ENCODE measurements at places on chromosomes 2 and 18.

DNA sequence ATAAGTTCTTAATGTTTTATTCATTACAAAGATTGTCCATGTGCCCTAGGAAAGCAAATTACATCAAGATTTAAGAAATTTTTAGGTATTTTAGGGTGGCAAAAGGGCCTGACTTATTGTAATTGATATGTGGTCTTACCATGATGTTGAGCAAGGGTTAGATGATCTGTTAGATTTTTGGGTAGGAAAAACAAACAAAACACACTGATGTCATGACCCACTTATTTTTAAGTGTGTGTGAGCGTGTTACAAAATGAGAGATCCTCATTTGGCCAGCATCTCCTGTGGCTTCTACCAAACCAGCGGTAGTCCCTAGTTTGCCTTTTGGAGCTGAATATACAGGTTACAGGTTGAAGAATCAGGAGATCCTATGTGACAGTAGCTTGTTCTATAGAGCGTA, 89.8 kb upstream of the ITGB6 start:
- no peak for DNase-seq

GRCh38 chr2:181877181-181877664, 14.3 kb upstream of the ITPRID2 start:
- DNase-seq = no peak

DNA sequence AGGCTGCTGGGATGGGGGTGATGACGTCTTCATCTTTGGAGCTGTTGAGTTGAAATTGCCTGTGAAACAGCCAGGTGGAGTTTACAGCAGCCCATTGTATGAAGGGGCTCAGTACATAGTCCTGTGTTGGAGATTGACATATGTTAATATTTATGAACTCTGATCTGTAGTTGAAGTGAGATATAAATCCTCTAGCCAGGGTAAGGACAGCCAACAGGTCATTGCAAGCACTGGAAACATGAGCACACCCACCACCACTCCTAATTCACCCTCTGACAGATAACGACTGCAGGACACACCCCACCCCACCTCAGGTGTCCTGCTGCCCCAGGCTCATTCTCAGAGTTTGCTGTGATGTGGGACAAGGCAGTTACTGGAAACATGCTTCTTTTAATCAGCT, 112.4 kb upstream of the TRIB2 start:
- no peak for DNase-seq

- DNase-seq = no peak
Measured at GRCh38 chr2:230986520-230987136, 9.3 kb upstream of the SPATA3 start.

DNA sequence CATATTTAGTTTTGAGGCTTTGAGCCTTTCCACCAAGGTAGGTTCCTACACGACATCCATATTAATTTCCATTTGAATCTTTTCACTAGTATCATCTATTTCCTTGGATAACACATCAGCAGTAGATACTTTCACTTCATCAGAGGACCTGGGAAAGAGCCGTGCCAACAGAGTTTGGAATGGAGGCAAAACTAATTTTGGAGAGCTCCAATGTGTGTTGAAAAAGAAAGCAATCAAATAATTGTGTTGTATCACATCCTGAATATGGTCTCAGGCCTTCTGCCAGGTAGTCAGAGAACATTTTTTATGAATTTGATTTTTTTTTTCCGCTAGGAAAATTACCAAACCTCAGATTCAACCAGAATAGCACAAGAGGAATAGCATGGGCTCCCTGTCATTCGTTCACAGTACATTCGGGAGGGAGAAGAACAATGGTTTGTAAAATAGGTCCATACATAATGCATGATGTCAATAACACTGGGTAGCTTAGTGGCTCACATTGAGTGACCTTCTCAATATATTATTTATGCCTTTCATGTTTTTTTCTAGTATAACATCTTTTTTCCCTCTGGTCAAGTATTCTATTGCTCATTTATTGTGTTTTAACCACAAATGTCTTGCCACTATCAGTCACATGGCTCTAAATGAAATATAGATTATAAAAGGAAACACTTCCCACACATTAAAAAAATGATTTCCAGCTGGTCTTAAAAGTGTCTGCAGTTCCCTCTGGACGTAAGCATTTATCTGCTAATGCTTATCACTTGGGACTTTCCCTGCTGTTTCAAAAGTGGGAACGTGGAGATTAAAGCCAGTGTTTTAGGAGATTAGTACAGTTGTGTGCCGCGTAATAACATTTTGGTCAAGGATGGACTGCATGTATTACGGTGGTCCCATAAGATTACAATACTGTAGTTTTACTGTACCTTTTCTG, 68.6 kb upstream of the RAPH1 start:
- no peak for DNase-seq

- DNase-seq = no peak
Measured at GRCh38 chr2:149456285-149456684, 125.9 kb downstream of the LYPD6 start.

DNA sequence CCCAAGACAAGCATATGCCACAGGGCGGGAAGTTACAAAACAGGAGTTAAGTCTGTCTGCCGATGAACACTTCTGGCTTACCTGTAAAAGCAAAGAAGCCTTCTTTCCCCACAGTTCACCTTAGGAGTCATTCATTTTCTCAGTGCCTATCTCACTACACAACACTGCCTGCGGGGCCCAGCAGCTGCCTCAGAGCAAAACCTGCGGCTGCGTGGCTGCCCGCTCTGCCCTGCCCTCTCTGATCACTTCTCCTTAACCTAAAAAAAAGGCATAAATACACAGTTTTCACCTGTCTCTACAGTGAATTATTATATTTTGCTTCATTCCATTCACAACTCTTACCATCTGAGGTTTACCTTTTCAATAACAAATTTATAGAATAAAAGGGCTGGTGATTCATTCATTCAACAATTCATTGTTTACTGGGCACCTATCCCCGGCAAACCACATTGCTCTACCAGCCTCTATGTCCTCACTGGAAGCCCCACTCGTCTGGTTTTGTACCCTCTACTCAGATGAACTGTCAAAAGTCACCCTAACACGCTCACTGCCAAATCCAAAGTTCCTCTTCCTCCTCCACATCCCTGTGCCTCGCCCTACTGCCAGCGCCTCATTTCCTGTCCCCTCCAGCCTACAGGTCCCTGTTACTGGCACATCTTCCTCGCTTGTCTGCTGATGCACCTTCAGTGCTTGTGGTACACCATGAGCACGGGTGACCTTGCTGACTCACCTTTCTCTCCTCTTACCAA, 31.4 kb downstream of the AFG3L2 start:
- no peak for DNase-seq

DNA sequence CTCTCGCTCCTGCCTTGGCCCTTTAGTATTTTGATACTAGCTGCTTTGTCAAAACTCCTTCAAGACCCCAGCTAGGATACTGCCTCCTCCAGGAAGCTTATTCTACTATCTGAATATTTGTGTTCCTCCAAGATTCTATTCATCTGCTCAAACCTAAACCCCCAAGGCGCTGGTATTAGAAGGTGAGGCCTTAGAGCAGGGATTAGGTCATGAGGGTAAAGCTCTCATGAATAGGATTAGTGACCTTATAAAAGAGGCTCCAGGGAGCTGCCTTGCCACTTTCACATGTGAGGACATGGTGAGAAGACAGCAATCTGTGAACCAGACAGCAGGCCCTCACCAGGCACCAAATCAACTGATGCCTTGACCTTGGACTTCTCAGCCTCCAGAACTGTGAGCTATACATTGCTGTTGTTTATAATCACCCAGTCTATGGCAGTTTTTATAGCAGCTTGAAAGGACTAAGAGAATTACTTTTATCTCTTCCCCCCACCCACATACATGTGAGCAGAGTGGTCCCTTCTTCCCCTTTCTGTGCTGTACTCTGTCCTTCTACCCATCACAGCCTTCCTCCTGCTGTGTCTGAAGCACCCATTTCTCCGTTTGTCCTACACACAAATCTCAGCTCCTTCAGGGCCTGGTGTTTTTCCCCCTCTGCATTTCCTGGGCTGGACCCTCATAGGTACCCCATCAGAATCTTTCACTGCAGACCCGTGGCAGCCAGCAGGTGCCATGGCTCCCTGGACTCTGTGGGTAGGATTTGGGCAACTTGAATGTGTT, 54.5 kb downstream of the HS1BP3 start:
- no peak for DNase-seq

DNA sequence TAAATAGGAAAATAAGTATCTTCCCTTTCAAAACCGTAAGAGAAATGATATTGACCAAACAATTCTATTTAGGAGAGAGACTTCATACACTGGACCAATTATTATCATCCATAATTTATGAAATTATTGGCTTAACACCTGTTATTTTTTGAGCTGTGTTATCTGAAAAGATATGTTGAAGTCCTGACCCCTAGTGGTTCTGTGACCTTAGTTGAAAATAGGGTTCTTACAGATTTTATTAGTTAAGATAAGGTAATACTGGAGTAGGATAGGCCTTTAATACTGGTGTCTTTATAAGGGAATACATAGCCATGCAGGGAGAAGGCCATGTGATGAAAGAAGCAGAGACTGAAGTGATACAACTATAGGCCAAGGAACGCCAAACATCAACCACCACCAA, 659.6 kb downstream of the DCC start:
- no peak for DNase-seq

DNA sequence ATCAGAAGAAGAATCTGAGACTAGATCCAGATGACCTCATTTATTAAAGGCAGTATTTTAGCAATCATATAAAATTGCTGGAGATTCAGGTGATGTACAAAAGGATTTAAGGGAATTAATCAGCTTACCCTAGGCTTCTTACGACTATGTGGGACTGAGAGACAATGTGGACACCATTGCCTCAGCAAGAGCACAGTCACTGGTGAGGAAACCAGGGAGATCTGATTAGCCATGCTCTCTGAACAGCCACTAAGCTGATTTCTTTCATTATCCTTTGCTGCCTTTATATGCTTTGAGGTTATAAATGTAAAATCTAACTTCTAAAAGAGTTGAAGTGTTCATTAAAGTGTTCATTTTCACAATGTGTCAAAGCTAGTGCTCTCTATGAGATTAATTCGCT, 22.7 kb upstream of the GULP1 start:
- no peak for DNase-seq

DNA sequence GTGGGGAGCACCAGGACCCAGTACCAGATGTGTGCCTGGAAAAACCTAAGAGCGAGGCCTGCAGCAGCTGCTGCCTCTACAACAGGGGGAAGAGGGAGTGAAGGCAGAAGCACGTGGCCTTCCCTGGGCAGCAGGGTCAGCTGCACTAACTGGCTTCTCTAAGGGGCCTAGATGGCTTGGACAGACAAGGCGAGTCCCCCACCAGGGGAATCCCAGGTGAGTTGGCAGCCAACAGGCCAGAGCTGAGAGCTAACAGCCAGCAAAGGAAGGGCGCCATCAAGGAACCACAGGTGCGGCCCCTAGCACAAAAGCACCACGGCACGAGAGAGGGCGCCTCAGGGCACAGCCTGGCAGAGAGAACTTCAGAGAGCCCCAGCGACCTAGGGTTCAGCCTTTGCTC, 19.8 kb upstream of the MAL start:
- DNase-seq = no peak

GRCh38 chr2:21972586-21972985, 848.8 kb downstream of the TDRD15 start:
- no peak for DNase-seq

DNA sequence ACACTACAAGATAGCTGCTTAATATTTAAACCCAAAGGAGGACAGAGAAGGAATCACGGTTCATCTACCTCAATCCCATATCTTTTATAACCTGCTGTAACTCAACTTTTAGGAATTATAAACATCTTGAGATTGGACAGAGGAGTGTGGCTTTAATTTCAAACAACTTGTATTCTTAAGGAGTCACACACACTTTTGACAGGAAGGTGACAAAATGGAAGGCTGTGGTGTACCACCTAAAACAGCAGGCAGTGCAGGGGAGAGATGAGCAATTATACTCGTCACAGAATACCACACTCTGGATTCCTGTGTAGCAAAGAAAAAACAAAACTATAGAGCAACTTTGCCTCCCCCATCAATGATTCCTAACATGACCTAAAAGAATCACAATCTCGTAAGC, 194.8 kb downstream of the ZEB2 start:
- DNase-seq = no peak

GRCh38 chr2:85945586-85945985, 56.8 kb upstream of the ST3GAL5 start:
- DNase-seq = no peak

- no peak for DNase-seq
Measured at GRCh38 chr2:128315829-128316776, 2.6 kb downstream of the HS6ST1 start.

- DNase-seq = no peak
Measured at GRCh38 chr18:7872569-7872968, 305.5 kb downstream of the PTPRM start.

- DNase-seq = no peak
Measured at GRCh38 chr2:16225545-16225944, 285.2 kb downstream of the MYCN start.

DNA sequence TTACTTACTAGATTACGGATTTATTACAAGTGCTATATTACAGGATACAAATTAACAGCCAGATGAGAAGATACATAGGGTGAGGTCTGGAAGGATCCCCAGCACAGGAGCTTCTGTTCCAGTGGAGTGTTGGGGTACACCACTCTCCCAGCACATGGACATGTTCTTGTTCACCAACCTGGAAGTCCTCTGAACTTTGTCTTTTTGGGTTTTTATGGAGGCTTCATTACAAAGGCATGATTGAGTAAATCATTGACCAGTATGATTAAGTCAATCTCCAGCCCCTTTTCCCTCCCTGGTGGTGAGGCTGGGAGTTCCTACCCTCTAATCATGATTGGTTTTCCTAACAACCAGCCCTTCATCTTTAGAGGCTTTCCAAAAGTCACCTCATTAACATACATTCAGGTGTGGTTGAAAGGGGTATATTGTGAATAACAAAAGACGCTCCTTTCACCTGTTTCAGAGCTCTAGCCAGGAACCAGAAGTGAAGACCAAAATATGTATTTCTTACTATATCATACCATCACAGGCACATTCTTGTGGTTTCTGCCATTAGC, 38.3 kb downstream of the APLF start:
- DNase-seq = no peak

Measured in activated T-cell treated with anti-CD3 and anti-CD28 coated beads for 1 hour (primary cell).